ENCODE measurements at places on chromosomes 5 and 9.
A peak's percentile ranks its signal among the peaks of the same experiment; 100 is the strongest.

- DNase-seq = no peak
Measured at GRCh38 chr5:41325074-41325473, 111.7 kb upstream of the C6 start.

GRCh38 chr9:98856982-98857381 lies 49.5 kb downstream of the GALNT12 start:
- no peak for DNase-seq

GRCh38 chr9:92711844-92712243 lies 41.9 kb upstream of the IPPK start:
- no peak for DNase-seq

DNA sequence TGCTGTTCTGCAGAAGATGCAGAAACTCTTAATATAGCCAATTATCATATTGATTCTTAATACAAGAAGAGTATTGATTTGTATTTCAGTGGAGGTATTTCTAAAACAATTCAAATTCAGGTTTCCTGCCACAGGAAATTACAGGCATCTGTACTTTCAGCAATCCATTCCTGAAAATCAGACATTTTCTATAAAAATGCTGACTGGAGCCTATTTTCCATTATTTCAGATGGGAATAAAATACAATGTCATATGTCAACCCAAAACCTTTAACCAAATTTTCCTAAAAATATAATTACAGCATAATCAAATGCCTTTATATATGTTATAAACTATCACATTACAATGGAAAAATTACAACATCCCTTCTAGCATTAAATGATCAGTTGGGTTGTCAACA lies 131.5 kb downstream of the MELK start:
- no peak for DNase-seq

DNA sequence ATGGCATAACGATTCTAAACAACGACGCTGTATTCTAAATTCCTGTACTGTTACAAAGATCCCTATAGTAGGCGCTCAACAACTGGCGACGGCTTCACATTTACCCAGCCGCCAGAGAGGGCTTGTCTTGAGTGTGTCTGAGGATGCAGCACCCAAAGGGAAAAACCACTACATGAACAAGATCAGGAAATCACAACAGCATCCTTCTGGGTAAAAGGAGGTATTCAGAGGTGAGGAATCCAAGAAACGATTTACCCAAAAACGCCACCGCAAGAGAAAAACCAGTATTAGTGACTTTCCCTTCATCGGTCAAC lies 711 bp downstream of the TTC33 start:
- peak; percentile 87 for DNase-seq

DNA sequence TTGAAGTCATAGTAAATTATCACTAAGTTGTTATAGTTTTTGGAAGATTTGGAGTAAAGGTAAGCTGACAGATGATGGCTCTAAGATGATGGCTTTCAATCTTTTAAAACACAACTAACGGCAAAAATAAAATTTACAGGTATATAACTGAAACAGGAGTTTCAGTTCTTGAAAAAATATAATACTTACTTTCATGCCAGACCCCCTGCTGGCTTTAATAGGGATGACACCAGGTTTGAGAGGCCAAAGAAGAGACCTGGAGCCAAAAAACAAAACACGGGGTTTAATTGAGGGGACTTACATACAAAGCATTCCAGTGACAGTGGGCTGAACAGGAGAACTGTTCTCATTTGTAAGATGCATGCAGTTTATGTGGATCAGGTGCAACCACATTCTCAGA lies 301.7 kb upstream of the PCSK5 start:
- peak; percentile 6 for DNase-seq

DNA sequence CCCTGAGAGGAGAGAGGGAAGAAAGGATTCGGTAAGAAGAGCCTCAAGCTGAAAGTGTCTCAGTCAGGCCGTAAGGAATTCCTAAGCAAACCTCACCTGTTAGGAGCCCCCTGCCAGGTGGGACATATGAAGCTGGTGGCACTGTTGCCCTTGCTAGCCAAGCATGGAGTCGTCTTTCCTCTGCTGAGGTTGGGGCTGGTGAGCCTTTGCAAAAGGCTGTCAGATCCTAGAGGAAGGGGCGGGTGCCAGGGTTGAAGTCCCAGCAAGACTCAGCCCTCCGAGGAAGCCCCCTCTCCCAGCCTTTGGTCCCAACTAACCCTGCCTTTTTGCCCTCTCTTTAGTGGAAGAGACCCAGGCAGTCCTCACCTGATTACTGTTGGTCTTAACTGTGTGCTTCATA lies 5.5 kb upstream of the SMIM32 start:
- no peak for DNase-seq

All from epithelial cell of esophagus (primary cell).